ENCODE measurements at places on chromosomes 16 and 17. TPM values are rescaled to one million over a fixed set of nuclear protein-coding genes. Genes with fewer than 3 reads are reported as not detected.

KCTD2 gene
- total RNA-seq, result 19.2 TPM

ENPP7 gene
- not detected for total RNA-seq

DNAH3 gene
- not detected for total RNA-seq

SLC13A5 gene
- total RNA-seq, result 0.08 TPM

CCDC43 gene
- total RNA-seq, result 22.7 TPM

DNA sequence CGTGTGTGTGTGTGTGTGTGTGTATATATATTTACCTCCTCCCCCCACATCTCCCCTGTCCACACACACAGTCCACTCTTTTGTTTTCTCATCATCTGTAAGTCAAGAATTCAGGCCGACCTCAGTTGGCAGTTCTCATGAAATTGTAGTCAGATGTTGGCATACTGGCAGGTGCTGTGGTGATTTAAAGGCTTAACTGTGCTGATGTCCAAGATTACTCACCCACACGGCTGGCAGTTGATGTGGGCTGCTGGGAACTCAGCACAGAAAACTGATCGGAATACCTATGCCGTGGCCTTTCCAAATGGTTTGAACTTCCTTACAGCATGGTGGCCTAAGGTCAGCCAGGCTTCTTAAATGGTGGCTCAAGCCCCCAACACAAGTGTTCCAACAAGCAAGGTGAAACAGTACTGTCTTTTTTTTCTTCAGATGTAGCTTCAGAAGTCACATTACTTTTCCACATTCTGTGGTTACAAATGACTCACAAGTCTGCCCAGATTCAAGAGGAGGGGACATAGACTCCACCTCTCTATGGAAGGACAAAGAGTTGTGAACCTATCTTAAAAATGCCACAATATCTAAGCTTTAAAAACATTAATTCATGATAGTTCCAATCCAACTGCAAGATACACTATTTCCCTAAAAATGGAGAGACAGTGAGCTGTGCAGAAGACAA, 198.5 kb upstream of the HS3ST4 start:
- DNase-seq, result peak; percentile 16

GRCh38 chr16:25941800-25942499, 250.2 kb downstream of the HS3ST4 start:
- no peak for DNase-seq

GRCh38 chr16:27240948-27241531, 27.5 kb downstream of the NSMCE1 start:
- DNase-seq, result no peak

- no peak for DNase-seq
These were observed 49.6 kb upstream of the PLCG2 start for GRCh38 chr16:81729451-81729850.

DNA sequence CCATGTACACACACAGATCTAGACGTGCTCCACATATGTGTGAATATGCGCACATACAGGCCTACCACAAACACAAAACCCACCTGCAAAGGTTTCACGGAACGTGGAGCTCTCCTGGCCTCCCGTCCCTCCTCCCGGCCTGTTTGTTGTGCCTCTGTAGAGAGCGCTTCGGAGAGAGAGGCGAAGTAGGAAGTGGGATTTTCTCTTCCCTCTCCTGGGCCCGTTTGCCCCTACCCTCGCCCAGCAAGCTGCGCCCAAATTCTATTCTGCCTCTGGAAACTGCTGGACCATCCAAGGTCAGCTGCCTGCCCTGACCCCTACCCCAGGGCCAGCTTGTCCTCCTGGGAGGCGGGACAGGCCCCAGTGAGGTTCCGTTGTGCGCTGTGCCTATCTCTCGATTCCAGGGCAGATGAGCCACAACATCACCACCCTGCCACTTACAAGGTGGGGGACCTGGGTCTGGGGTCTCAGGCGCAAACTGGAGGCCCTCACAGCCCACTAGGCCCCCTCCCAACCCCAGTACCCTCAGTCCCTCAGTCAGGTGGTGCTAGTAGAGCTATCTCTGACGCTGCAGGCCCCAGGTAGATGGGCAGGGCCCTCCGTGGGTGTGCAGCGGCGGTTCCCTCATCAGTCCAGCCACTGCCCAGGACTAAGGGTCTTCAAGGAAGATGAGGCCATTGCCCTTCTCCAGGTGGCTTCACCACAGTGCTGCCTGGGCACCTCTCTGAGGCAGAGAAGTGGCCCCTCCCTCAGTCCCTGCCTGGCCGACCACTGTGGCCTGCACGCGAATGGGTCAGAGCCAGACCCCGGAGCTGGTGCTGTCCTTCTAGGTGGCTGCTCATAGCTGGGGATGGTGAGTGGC, 54.2 kb downstream of the BEAN1 start:
- no peak for DNase-seq

Data from kidney epithelial cell (primary cell).